Activated T-cell treated with anti-CD3 and anti-CD28 coated beads, Interleukin-2, amount 50 U/mL, for 72 hours (primary cell): ENCODE measurements at places on chromosomes 7 and 10.

DNA sequence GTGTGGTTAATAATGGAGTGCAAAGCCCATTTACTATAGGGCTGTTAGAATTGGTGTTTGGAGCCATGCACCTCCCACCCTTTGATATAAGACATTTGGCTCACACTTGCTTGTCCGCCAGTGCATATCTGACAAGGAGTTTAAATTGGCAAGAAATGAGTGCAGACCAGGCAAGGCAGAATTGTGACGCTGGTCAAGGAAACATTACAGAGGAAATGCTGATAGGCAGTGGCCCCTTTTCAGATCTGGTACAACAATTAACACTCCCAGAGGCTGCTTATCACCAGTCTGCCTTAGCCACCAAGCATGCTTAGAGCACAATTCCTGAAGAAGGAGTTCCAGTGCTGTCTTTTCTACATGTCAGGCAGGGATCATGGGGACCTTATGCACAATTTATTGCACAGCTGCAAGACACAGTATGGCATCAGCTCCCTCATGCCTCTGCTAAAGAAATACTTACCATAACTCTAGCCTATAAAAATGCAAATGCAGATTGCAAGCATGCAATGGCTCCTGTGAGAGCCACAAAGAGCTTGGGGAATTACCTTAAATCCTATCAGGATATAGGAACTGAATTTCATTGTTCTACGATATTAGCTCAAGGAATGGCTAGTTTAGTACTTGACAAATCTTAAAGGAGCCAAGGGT lies 35.2 kb downstream of the OR13A1 start:
- no peak for DNase-seq

GRCh38 chr7:43694399-43694748 lies 34.9 kb downstream of the COA1 start:
- DNase-seq: no peak

GRCh38 chr10:118851062-118852035 lies 96.6 kb upstream of the CACUL1 start:
- no peak for DNase-seq

GRCh38 chr7:98040626-98041360 lies 50.8 kb upstream of the OCM2 start:
- no peak for DNase-seq

DNA sequence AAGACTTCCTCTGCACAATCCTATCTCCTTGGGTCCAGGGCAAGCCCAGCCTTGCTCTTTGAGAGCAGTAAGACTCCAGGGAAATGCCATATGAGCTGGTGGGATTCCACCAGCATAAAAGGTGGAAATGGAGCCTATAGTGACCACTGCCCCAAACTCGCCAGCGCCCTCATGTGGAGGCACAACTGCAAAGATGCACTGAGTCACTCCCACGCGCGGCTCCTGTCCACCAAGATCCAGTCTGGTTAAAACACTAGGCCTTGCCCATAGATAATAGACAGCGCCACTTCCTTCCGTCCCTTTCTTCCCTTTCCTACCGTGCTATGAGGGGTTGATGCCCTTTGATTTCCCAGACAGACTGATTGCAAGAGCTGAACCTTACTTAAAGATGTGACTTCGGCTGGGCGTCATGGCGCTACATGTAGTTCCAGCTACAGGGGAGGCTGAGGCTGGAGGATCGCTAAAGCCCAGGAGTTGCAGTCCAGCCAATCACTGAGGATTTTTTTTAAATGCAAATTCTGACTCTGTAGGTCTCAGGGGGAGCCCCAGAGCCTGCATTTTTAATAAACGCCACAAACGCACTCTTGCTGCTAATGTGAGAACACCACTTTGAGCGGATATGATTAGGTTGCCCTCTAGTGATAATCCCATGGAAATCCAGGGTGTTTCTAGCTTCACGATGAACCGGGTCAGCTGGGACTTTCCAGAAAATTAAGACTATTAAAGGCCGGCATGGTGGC lies 136.5 kb downstream of the EPC1 start:
- peak; percentile 34 for DNase-seq

- DNase-seq: no peak
These were observed 28.4 kb upstream of the MRC1 start for GRCh38 chr10:17780727-17781126.

- DNase-seq: no peak
These were observed 1023.5 kb upstream of the C7orf33 start for GRCh38 chr7:147567043-147567442.

DNA sequence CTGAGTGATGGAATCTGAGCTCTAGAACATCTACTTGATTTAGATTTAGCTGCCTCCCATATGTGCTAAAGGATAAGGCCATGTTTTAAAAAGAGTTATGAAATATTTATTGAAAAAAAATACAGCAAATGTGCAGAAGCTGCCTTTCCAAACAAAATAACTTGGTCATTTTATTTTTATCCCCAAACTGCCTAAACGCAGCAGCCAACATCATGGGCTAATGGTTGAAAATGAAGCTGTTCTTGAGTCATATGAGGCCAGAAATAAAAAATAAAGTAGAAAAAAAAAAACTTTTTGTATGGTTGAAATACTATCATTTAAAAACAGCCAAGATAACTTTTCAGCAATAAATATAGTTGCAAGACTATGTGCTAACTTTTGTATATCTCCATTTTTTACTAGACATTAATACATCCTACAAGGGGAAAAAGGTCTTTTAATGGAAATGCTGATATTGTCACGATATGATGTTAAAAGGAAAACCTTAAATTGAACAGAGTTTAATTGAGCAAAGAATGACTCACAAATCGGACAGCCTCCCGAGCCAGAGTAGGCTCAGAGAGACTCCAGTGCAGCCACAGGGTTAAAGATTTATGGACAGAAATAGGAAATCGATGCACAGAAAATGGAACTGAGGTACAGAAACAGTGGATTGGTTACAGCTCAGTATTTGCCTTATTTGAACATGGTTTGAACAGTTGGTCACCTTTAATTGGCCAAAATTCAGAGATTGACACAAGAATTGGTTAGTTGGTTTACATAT lies 305.8 kb downstream of the MDFIC start:
- no peak for DNase-seq

GRCh38 chr7:157016352-157017041 lies 6.0 kb upstream of the MNX1 start:
- DNase-seq: peak; percentile 59

DNA sequence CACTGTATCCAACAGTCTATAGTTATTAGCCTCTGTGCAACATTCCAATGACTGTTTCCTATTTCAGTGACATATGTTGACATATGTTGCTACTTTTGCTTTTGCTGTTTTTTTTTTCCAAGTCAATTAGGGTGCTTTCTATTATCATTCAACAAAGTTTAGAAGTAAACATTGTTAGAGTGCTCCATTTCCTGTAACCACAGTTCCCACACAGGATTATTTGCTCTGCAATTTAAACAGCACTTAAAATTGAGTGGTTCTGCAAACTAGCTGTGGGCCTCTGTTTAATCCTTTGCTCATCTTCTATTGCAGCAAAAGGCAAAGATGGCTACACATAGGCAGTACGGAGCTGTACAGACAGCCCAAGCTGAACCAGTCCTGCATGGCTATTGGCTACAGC lies 46.5 kb upstream of the PTN start:
- no peak for DNase-seq

- peak; percentile 69 for DNase-seq
These were observed 5.4 kb downstream of the PSD start for GRCh38 chr10:102413053-102413705.

DNA sequence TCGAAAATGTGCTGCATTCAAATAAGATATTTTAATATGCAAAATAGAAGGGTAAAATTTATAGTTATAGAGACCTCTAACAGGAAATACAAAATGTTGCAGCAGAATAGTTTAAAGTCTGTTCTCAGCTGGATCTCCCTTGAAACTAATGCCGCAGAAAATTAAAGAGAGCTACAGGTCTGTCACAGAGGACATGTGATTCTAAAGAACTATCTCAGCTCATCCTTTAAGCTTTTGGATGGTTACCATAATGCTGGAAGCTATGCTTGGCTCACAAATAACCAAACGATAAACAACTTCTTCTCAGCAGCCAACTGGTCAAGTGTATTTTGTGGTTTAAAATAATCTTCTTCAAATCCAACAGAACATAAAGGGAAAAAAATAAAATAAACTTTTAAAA lies 353.0 kb downstream of the PARD3 start:
- DNase-seq: no peak

- DNase-seq: no peak
These were observed 24.1 kb upstream of the DNAJC1 start for GRCh38 chr10:22027364-22028238.
